ENCODE measurements at places on chromosomes 13 and 19.
A peak's percentile ranks its signal among the peaks of the same experiment; 100 is the strongest.

GRCh38 chr19:12513531-12514061 lies 29.0 kb upstream of the ZNF709 start:
- no peak overlapping the region for H3K27ac ChIP-seq
- no peaks in the 10 kb centered on the region for H3K36me3 ChIP-seq
- peak; percentile 75 for DNase-seq
- H3K4me3 ChIP-seq = no peak overlapping the region

GRCh38 chr19:18153556-18154134 lies 682 bp downstream of the PIK3R2 start:
- H3K4me3 ChIP-seq = peak overlapping the region; percentile 55
- H3K36me3 ChIP-seq = no peaks in the 10 kb centered on the region
- peaks cover 16% of the 10 kb centered on the region for H3K4me1 ChIP-seq
- peak; percentile 31 for DNase-seq
- no peaks in the 10 kb centered on the region for H3K27me3 ChIP-seq

- no peaks in the 10 kb centered on the region for H3K36me3 ChIP-seq
- no peak for DNase-seq
- no peak overlapping the region for H3K27ac ChIP-seq
Observed at GRCh38 chr19:45380107-45380506, 9.7 kb upstream of the ERCC2 start.

GRCh38 chr19:23116802-23117571 lies at the start of gene ZNF730:
Gene ZNF730 (plus strand): TSS chr19:23117025. CDS start chr19:23117174, 149 bp downstream.
- DNase-seq = peak; percentile 81
- 0 out of 2 replicates have a peak, but pooled peaks cover 2% of the 10 kb centered on the region for H3K36me3 ChIP-seq
- H3K4me1 ChIP-seq = peaks cover 15% of the 10 kb centered on the region
- H3K4me3 ChIP-seq = peak within 1 kb of the TSS; percentile 60
- no peaks in the 10 kb centered on the region for H3K27me3 ChIP-seq
- H3K27ac ChIP-seq = peak within 1 kb of the TSS; percentile 97

DNA sequence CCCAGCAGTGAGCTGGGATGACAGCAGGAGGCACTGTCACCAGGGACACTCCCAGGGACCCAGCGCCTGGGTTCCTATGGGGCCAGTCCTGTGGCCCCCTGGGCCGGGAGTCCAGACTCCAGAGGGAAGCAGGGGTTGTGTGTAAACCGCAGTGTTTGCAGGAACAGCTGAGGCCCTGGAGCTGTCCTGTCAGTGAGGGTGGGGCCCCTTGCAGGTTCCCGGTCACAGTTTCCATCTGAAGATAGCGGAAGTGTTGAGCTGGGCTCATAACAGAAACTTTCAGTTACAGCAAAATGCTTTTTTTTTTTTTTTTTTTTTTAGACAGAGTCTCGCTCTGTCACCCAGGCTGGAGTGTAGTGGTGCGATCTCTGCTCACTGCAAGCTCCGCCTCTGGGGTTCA lies 17.7 kb upstream of the CSNK1G2 start:
- no peak overlapping the region for H3K4me3 ChIP-seq
- H3K36me3 ChIP-seq = no peaks in the 10 kb centered on the region
- H3K4me1 ChIP-seq = no peaks in the 10 kb centered on the region
- no peak overlapping the region for H3K27ac ChIP-seq
- no peak for DNase-seq

GRCh38 chr19:35717665-35718344 lies at the start of gene KMT2B:
Gene KMT2B (plus strand): TSS chr19:35718003. CDS start chr19:35718019, 16 bp downstream.
- peak within 1 kb of the TSS; percentile 85 for H3K4me3 ChIP-seq
- no peaks in the 10 kb centered on the region for H3K27me3 ChIP-seq
- no peaks in the 10 kb centered on the region for H3K36me3 ChIP-seq
- H3K27ac ChIP-seq = peak within 1 kb of the TSS; percentile 84
- DNase-seq = peak; percentile 98
- peaks cover 36% of the 10 kb centered on the region for H3K4me1 ChIP-seq

DNA sequence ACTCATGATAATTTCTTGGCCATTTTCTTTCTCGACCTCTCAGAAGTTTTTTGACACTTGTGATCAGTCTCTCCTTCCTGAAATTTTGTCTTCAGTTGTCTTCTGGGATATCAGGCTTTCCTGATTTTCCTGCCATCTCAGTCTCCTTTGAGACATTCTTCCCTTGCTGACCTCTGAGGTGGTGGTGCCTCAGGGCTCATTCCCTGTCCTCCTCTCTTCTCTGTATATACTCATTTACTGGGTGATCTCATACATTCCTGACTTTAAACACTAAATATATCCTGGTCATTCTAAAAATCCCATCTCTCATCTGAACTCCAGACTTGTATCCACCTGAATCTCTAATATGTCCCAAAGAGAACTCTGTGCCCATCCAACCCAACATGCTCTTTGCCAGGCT lies 31.3 kb upstream of the STARD13 start:
- no peak overlapping the region for H3K4me3 ChIP-seq
- no peaks in the 10 kb centered on the region for H3K27me3 ChIP-seq
- H3K27ac ChIP-seq = no peak overlapping the region
- no peaks in the 10 kb centered on the region for H3K4me1 ChIP-seq

GRCh38 chr19:46834121-46834520 lies 16.5 kb downstream of the AP2S1 start:
- no peaks in the 10 kb centered on the region for H3K27me3 ChIP-seq
- H3K4me3 ChIP-seq = no peak overlapping the region
- H3K36me3 ChIP-seq = no peaks in the 10 kb centered on the region
- peaks cover 5% of the 10 kb centered on the region for H3K4me1 ChIP-seq
- H3K27ac ChIP-seq = no peak overlapping the region
- DNase-seq = no peak

GRCh38 chr19:275958-276646 lies 15.1 kb downstream of the PLPP2 start:
- H3K27me3 ChIP-seq = no peaks in the 10 kb centered on the region
- H3K36me3 ChIP-seq = no peaks in the 10 kb centered on the region
- no peak for DNase-seq
- no peak overlapping the region for H3K4me3 ChIP-seq
- peaks cover 6% of the 10 kb centered on the region for H3K4me1 ChIP-seq
- H3K27ac ChIP-seq = no peak overlapping the region

- no peaks in the 10 kb centered on the region for H3K36me3 ChIP-seq
- H3K4me1 ChIP-seq = no peaks in the 10 kb centered on the region
- H3K4me3 ChIP-seq = no peak overlapping the region
- H3K27ac ChIP-seq = no peak overlapping the region
Observed at GRCh38 chr13:33963895-33964294, 145.9 kb downstream of the RFC3 start.

Data from GM23338 (cell line).